ENCODE measurements at places on chromosomes 13 and 19.

DNA sequence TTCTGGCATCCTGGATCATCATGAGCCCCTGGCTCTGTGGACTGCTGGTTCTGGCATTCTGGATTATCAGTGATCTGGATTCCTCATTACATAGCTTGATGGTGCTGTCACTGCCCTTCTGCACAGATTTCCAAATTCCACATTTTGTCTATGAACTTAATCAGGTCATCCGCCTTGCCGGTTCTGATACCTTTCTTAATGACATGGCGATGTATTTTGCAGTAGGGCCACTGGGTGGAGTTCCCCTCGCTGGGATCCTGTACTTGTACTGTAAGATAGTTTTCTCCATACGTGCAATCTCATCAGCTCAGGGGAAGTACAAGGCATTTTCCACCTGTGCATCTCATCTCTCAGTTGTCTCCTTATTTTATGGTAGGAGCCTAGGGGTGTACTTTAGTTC is 24.4 kb upstream of the OR7C2 start:
- DNase-seq, result no peak

- no peak for DNase-seq
Observed at GRCh38 chr19:53088091-53088490, 15.1 kb downstream of the ZNF160 start.

DNA sequence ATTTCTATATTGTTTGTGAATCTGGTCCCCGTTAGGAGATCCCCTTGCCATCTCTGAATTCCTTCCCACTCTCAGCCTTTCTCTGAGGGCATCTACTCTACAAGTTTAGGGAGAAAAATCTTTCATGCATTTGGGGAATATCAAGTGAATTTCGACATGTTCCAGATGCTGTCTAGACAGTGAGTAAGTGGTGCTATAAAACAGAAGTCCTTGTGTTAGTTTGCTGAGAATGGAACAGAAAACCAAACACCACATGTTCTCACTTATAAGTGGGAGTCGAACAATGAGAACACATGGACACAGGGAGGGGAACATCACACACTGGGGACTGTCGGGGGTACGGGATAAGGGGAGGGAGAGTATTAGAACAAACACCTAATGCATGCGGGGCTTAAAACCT is 5.1 kb downstream of the OR7A10 start:
- DNase-seq, result no peak

GRCh38 chr13:30193279-30194234 is 113.8 kb downstream of the KATNAL1 start:
- DNase-seq, result no peak

DNA sequence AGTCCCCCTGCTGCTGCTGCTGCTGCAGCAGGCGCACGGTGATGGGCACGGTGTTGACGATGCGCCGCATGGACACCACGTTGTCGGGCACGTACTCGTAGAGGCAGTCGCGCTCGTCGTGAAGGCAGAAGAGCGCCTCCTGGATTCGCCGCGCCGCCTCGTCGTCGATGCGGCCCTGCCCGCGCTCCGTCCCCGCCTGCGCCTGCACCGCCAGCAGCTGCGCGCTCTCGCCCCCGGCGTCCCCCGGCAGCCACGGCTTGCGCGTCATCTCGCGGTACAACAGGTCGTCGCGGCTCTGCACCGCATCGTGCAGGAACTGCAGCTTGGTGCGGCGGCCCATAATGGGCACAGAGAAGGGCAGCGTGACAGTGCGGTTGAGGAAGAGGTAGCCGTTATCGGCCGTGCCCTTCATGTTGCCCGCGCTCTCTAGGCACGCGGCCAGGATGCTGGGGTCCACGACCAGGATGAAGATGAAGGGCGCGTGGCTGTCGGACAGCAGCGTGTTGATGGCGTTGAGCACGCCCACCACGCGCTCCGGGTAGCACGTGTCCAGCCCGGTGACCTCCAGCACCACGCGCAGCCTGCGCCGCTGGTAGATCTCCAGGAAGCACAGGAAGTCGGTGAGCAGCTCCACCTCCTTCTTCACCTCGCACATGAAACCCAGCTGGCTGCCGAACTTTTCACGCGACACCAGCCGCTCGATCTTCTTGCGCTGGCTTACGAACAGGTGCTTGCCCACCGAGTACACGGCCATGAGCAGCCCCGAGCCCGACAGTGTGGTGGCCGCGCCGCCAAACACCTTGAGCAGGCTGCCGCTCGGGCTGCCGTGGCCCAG is 8.1 kb downstream of the NKPD1 start:
- DNase-seq, result peak; percentile 28

DNA sequence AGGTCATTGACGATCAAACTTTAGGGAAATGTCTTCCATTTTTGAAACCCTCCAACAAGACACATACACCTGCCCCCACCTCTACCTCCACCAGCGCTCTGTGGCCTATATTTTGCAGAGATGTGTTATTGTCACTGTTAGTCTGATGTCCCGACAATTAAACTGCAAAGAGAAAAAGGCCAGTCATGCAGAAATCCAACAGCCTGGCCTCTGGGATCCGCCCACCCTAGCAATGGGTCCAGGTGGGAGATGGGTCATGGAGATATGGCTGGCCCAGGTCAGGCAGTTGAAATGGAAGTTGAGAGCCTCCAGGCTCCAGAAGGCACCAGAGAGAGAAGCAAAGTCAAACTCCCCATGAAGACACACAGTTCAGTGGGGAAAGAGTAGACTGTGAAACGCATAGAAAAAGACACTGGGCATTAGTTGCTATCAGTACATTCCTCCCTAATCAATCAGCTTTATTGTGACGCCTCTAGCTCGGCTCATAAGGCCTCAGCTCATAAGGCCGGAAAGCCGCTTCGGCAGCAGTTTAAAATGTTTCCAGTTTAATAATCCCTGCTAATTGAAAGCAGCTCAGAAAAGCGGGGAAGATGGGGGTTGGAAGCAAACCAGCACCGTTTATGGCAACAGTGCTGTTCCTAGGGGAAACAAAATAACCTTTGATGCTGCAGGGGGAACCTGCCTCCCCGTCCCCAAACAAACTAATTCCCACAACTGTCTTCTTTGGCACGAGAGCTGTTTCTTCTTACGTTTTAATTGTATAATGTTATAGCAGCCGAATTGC is 239.7 kb upstream of the ZNF507 start:
- DNase-seq, result no peak

DNA sequence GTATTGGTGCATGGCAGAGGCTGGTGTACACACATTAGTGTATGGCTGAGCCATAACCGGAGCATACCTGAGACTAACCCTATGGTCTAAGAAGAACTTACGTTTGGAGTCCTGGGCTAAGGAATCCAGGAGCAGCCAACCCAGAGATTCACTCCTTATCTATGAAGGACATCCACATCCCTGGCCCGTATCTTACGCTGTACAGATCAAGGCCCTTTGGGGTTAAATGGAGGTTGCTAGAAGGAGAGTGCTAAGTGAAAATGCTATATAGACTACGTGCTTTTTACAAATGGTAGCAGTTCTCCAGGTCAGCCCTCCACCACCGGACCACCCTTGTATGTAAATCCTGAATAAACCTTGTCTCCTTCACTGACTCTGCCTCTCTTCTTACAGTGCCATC is 1.9 kb upstream of the SUGT1 start:
- no peak for DNase-seq

All from NCI-H1417 treated with DMSO at 0.1 percent for 48 hours (cell line).